ENCODE measurements at places on chromosomes 2 and 18.

DNA sequence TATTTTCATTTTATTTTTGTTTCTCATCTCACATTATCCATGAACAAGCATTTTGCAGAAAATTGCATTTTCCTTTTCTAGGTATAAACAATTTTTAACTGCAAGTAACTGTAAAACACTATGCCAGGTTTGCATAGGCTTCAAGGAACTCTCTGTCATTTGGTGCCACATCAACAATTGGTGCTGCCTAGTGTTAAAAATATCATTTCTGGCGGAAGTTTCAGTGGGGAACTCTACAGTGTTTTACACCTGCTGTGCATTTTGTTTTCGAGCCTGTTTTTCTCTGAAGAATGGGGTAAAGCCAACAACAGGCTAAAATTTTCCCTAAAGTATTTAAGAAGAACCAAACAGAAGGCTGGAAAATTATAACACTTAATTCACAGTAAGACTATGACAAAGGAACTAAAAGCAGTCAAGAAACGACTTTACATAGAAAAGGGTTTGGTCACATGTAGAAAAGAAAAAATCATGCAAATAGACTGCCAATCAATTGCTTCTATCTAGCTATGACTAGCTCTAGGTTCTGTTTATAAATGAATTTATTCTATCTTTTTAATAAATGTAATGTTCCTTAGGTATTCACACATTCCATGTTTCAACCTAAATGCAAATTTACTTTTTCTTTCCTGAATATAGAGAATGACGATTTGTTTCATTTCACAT, 21.4 kb upstream of the FRZB start:
- DNase-seq: no peak

- no peak for DNase-seq
Measured at GRCh38 chr2:225276207-225276606, 123.3 kb upstream of the NYAP2 start.

DNA sequence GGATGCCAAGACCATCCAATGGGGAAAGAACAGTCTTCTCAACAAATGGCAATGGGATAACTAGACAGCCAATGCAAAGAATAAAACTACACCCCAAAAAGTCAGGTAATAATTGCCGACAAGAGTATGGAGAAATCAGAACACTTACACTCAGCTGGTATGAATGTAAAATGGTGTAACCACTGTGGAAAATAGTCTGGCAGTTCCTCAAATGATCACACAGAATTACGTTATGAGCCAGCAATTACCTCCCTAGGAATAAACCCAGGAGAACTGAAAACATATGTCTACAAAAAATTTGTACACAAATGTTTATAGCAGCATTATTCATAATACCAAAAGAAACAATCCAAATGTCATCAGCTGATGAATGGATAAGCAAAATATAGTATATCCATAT, 8.8 kb downstream of the IWS1 start:
- DNase-seq: no peak

- no peak for DNase-seq
Measured at GRCh38 chr2:236947896-236948295, 137.8 kb upstream of the COPS8 start.

DNA sequence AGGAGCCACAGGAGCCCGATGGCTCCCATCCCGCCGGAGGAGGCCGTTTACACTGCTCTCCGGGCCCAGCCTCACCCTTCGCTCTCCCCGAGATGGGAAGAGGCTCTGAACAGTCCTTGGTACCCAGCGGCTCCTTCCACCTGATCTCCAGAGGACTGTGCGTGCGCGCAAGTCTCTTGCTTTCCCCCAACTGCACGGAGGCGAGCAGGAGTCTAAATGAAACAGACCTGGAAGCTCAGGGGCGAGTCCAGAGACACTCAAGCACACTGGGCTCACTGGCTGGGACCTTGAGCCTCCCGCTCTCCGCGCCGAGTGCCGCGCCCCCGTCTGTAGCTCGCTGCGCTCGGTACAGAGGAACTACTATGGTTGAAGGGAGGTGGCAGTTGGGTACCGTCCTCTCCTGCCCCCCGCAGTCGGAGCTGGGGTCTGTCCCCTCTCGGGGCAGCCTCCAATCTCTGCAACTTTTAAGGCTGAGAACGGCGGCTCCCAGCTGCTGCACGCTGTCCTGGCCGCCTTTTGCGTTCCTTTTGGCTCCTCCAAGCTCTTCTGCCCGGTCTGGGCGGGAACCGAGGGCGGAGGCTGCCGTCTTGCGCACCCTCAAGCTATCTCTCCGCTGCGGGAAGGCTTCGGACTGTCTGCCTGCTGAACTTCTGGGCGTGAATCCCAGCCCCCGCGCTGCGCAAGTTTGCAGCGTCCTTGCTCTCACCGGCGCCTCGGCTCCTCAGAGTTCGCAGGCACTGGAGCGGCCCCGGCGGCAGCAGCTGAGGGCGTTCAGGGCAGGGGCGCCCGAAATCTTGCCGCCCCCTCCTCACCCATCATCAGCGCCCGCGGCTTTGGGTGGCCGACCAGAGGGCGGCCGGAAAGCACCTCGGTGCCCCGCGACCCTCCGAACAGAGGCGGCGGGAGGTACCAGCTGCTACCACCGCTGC, 491 bp downstream of the ALK start:
- no peak for DNase-seq

GRCh38 chr2:51084750-51085149, 52.8 kb upstream of the NRXN1 start:
- no peak for DNase-seq

GRCh38 chr2:235390108-235390815, 103.6 kb upstream of the AGAP1 start:
- DNase-seq: peak; percentile 49

GRCh38 chr2:54545702-54546450, 89.7 kb downstream of the SPTBN1 start:
- no peak for DNase-seq

GRCh38 chr2:42813763-42814162, 21.4 kb upstream of the HAAO start:
- DNase-seq: no peak

GRCh38 chr2:7701791-7702190, 784.6 kb downstream of the RNF144A start:
- DNase-seq: no peak

DNA sequence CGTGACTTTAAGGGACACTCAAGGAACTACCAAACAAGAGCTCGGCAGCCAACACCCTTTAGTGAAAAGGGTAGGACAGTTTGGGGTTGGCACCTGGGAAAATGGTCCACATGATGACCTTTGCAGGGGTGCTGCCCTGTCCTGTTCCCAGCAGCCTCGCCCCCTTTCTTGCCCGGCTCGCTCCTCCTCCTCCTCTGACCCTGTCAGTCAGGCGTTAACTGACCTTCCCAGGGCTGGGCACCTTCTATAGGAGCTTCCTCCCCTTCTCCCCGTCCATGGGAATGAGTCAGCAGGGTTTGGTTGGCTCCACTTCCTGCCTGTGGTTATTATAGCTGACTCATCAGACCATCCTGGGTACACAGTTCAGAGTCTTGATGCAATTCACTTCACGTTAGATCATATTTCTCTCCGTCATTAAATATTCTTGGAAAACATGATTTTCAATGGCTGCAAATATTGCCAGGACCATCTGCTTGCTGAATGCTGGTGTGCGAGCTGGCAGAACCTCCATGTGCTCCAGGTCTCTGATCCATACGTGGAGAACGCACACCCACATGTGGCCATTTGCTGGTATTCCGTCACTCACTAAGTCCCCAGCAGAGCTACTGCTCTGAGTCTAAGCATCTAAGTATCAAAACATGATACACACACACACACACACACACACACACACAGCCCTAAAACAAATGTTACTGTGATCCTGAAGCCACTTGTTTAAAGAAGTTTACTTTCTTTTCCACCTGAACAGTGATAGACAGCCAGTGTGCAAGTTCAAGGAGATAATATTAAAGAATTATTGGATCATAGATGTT, 185.0 kb downstream of the ANAPC1 start:
- peak; percentile 42 for DNase-seq

All from CD4-positive, CD25-positive, alpha-beta regulatory T cell (primary cell).